ENCODE measurements at places on chromosomes 6 and 20.

GRCh38 chr6:3534599-3534998, 77.7 kb upstream of the SLC22A23 start:
- DNase-seq, result no peak

DNA sequence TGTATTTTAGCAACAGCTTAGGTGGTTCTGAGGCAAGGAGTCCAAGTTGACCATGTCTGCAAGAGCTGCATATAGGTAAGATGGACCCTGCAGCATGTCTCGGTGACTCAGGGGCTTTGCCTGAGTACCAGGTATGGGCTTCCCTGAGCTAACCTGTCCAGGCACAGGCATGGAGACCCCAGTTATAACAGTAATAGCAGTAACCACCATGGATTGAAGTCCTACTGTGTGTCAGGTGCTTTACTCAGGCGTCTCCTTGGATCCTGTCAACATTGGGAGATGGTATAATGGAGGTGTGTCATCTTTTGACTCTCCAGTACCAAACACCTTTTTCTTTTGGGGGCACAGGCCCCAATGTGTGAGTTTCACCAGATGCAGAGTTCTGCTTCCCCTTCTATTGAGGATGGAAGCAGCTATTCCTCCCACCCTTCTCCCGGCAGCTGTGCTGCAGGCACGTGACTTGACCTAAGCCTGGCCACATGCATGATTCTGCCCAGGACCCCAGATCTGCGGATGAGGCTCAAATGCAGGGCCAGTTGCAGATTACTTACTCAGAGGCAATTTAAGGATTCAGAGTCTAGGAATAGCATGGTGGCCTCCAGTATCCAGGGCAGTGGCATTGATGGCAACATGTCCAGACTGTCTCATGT, 13.8 kb downstream of the TREM1 start:
- no peak for DNase-seq

GRCh38 chr20:49887251-49888211, 27.8 kb downstream of the SPATA2 start:
- DNase-seq, result no peak

DNA sequence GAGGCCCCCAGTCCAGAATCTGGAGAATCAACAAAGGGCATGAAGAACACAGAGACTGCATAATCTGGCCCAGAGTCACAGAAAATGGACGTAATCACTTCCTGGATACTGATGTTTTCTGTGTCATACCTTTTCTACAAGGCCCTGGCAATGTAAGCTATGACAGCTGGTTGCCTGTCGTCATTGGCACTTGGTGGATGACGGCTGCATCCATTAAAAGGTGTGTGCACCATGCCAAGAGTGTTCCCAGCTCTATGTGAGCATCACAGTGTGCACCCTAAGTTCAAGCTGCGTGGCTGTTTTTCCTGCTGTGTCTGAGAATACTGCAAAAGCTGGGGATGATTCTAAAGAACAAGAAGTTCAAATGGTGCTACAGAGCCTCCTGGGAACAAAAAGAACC, 275.2 kb upstream of the CNR1 start:
- DNase-seq, result no peak

- DNase-seq, result no peak
Measured at GRCh38 chr6:130515306-130515705, 149.5 kb downstream of the TMEM200A start.

GRCh38 chr6:19995575-19996257, 158.5 kb downstream of the ID4 start:
- no peak for DNase-seq

- no peak for DNase-seq
Measured at GRCh38 chr6:156087487-156087886, 631.8 kb upstream of the NOX3 start.

- DNase-seq, result no peak
Measured at GRCh38 chr6:15308435-15309213, 62.8 kb downstream of the JARID2 start.

- no peak for DNase-seq
Measured at GRCh38 chr20:42986143-42986773, 203.4 kb downstream of the PTPRT start.

GRCh38 chr20:24437196-24438082, 32.0 kb upstream of the SYNDIG1 start:
- DNase-seq, result no peak

- no peak for DNase-seq
Measured at GRCh38 chr20:46207793-46208192, 89.7 kb downstream of the CD40 start.

GRCh38 chr6:75070244-75070643, 135.6 kb downstream of the COL12A1 start:
- DNase-seq, result no peak

GRCh38 chr20:49052334-49052733, 6.2 kb downstream of the CSE1L start:
- DNase-seq, result no peak

DNA sequence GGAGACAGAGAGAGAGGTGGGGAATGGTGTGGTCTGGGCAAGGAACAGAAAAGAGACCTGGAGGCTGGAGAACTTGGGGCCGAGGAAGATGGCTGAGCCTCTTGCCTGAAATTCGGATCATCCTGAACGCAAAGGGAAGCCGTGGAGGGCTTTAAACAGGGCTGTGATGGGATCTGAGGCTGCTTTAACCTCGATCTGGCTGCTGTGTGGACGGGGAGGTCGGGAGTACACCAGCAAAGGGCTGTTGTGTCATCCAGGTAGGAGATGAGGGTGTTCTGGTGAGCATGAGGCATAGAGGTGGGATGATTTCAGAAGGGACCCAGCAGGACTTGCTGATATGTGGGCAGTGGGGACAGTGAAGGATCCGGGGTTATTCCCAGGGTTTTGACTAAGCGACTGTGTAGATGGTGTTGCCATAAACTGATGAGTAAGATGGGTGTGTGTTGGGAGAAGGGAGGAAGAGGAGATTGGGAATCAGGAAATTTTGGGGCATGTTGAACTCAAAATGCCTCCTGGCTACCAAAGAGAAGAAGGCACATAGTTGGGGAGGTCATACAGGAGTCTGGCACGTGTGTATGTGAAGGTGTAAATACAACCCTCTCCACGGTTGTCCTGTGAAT, 158.5 kb downstream of the NFATC2 start:
- no peak for DNase-seq

- DNase-seq, result no peak
Measured at GRCh38 chr20:33305589-33306057, 22.6 kb downstream of the BPIFB1 start.

- DNase-seq, result no peak
Measured at GRCh38 chr6:49946835-49947234, 17.1 kb downstream of the DEFB114 start.

GRCh38 chr6:129598244-129599187, 111.5 kb downstream of the ARHGAP18 start:
- peak; percentile 31 for DNase-seq

DNA sequence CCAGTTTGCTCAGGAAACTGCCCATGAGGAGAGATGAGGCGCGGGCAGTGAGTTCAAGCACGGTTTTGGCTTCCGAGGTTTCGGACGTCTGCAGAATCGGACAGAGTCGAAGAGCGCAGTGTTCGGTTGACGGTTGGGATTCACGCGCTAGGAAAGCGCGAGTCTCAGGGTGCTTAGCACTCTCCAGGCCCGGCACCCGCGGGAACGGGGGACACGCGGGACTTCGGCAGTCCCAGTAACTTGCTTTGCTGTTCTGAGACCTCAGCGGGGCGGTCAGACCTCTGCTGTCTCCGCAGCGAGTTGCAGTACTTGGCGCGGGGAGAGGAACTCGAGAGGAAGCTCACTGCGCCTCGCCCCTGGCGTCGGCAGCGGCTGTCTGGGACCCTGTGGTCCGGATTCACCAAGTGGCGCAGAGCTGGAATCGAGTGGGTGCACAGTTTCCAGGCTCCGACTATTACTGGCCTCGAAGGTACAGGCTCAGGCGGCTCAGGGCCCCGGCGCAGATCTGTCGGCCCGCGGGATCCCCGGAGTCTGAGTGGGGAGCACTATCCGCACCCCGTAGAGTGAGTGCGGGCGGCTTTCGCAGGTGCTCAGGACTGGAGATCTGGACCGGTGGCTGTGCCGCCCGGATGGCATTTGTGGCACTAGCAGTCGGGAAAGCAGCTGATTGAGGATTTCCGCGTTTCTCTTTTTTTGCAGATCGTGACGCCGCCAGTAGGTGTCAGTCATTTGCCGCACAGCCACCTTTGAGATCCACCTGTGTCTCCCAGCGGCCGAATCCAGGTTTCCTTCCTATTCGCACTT, at the start of gene POM121L2:
Gene POM121L2, minus strand, starts transcription at position 128 of the 804 bp plus-strand sequence. Its CDS starts 103 bp downstream, at position 25.
- peak; percentile 71 for DNase-seq

DNA sequence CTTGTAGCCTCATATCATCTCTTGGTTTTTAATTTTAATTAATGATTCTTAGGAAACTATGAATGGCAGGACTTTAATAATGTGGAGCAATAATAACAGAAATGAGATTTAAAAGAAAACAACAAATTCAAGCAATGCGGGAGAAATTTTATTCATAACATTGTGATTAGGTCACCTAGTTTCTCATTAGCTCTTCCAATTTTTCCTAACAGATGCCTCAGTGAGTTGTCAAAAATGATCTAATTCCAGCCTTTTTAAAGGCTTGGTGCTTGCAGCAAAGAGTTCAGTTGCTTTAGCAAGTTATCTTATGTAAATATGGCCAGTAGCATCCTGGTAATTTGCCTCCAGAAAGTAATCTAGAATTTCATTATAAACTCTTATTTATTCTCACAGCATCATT, 20.4 kb downstream of the PDE7B start:
- DNase-seq, result no peak

- no peak for DNase-seq
Measured at GRCh38 chr20:18388860-18389259, 78.0 kb downstream of the DZANK1 start.

DNA sequence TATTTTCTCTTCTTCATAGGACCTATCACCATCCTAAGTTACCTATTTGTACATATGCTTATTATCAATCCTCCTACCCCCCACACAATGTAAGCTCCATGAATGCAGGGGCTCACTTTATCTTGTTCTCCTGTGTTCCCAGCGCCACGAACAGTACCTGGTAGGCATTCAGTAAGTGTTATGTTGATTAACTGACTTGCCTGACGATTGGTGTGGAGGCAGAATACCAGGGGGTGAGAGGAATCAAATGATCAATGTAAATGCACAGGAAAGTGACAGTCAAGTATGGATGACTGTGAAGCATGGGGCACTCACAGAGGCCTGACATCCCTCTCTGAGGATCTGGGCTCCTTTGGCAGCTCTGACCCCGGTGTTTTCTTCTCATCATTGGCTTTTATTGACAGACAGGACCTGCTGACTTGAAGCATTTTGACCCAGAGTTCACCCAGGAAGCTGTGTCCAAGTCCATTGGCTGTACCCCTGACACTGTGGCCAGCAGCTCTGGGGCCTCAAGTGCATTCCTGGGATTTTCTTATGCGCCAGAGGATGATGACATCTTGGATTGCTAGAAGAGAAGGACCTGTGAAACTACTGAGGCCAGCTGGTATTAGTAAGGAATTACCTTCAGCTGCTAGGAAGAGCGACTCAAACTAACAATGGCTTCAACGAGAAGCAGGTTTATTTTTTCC, 6.1 kb upstream of the IFT52 start:
- DNase-seq, result no peak

GRCh38 chr6:33344701-33345697, 27.5 kb upstream of the ZBTB22 start:
- DNase-seq, result peak; percentile 63

DNA sequence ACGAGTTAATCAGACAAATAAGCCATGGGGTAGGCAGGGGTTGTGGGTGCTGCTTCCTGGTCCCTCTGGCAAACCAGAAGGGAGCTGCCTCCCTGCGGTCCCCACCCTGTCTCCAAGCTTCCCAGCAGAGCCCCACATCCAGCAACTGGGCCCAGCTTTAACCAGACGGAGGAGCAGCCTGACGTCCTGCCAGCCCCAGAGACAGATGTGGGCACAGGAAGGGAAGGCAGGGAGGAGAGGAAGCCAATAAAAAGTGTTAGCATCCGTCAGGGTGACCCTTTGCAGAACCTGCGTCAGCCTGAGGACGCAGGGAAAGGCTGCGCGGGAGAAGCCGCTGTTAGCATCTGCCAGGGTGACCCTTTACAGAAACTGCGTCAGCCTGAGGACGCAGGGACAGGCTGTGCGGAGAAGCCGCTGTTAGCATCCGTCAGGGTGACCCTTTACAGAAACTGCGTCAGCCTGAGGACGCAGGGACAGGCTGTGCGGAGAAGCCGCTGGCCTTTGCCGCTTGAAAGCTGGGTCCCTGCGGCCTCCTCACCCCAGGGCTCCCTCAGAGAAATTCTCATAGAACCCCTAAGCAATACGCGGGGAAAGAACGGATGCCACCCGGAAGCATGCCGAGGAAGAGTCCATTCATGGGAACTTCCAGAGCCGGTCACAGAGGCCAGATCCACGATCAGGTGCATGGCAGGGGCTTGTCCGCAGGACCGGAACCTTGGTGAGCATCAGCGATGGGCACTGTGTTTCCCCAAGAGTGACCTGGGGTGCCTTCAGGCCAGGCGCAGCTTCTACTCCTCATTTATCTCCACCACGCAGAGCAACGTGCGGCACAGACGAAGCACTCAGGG, 15.9 kb downstream of the DLL1 start:
- no peak for DNase-seq

DNA sequence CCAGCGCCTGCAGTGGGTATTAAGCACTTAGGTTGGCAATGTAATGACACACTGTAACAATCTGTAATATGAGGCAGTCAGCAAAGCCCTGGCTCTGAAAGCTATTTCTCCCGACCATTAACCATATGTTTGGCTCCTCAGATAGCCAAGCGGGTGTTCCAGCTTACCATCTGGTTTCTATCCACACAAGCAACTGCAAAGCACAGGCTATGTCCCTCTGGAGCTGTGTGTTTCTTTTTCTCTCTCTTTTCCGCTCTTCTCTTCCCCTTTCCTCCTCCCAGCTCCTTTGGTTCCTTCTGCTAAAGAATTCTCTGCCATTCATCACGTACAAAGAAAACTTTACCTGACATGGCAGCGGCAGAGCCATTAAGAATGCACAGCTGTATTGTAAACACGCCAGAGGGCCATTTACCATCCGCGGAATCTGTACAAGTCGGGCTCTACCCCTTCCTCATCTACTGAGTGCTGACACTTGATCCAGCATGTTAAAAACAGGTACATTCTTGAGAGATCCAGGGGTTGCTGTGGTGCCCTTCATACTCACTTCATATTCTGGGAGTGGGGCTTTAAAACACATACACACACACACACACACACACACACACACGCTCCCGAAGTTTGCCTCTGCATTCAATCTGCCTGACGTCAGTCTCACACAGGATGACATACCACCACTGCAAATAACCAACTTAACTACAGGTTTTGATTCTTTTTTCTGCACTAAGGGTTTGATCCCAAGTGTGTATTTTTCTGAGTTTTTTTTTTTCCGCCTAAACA, 77.2 kb downstream of the BACH2 start:
- DNase-seq, result no peak

DNA sequence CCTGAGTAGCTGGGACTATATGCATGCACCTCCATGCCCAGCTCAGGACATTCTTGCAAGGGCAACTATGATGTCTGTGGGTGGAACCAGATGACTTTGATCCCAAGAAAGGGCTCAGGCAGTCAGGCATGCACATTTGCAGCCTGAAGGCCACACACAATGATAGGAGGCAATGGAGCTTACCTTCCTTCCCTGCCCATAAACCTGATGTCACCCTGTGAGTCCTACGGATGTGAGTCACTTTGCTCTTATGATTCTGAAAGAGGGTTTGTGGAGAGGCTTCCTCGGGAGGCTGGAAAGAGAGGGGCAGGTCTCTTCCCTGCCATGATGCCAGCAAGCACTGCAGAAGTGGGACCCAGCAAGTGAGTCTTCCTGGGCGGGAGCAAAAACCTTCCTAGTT, 202.4 kb downstream of the LY86 start:
- DNase-seq, result no peak

Measured in T-helper 2 cell (primary cell).